C1 segment of cervical spinal cord (tissue), 14 donors: ENCODE measurements at places on chromosomes 7 and 10.

DNA sequence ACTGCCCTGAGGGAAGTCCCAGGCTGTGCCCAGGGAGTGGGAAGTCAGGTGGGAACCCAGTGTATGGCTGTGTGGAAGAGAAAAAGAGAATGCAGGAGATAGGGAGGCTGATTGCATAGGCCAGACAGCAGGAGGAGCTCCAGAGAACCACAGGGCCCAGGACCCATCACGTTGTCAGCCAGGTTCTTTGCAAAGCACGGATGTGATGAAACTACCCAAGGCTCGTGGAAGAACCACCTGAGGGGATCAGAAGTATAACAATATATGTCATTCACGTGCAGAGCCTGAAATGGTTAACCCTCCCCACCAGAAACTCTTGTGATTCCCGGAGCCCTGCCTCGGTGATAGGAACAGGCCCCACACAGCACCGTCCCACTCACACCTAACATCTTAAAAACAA is 83.6 kb downstream of the LARP4B start:
- DNase-seq = no peak

- DNase-seq = no peak
Observed at GRCh38 chr10:64102264-64102633, 581.0 kb downstream of the REEP3 start.

GRCh38 chr7:74498996-74499834 is 45.5 kb downstream of the GTF2IRD1 start:
- DNase-seq = no peak

DNA sequence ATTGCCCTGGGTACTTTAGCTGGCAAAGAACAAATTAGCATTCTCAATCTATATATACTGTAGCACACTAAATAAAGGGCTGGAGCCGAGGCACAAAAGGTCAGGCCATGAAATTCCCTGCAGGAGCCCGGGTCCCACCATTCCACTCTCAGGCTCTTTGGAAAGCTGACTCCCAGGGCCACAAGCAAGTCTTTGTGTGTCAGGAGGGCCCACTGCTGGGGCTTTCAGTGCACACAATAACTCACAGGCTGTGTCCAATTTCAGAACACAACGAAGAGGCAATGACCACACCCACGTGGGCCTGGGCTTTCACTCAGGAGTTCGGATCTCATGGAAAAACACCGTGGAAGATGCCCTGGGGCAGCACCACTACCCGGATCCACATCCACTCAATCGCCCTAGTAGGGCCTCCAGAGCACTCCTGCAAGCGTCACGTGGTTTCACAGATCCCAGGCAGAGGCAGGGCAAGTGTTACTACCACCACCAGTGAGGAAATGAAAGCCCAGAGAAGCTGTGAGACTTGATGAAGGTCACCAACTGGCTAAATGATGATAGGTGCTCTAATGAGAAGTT is 60.3 kb downstream of the COBL start:
- DNase-seq = peak; percentile 34

GRCh38 chr7:363626-364025 is 73.7 kb downstream of the FOXL3 start:
- no peak for DNase-seq

- no peak for DNase-seq
Observed at GRCh38 chr10:75982611-75983369, 551.4 kb downstream of the LRMDA start.

- no peak for DNase-seq
Observed at GRCh38 chr7:117530390-117530789, 50.6 kb downstream of the CFTR start.
